GOT3 (cell line): ENCODE measurements at places on chromosomes 7 and 10.

- no peak for DNase-seq
Measured at GRCh38 chr7:11298220-11298619, 324.5 kb downstream of the PHF14 start.

DNA sequence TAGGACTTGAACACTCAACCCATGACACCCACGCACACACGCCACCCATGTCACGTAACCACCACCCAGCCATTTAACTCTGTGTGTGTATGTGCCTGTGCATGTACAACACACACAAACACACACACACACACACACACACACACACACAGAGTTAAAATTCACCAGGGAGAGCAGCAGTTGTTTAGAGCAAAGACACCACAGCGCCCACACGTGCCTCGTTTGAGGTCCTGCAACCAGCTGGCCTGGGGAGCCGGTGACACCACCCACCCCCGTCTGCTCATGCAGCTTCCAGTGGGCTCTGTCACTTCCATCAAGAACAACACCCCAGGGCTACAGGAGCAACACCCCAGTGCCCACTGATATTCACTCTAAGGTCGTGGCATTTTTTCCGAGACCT lies 97.4 kb downstream of the ELFN1 start:
- no peak for DNase-seq

DNA sequence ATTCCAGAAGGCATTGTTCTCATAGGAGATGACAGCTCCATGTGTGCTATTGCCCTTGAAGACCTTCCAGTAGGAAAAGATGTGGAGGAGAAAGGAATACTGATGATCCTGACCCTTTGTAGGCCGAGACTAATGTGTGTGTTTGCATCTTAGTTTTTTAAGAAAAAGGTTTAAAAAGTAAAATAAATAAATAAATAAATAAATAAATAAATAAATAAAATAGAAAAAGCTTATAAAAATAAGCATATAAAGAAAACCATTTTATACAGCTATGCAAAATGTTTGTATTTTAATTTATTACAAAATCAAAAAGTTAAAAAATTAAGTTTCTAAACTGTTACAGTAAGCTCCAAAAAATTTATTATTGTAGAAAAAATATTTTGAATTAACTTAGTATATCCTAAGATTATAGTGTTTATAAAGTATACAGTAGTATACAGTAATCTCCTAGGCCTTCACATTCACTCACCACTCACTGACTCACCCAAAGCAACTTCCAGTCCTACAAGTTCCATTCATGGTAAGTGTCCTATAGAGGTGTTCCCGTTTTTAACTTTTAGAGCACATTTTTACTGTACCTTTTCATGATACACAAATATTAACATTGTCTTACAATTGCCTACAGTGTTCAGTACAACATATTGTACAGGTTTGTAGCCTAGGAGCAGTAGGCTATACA lies 435.2 kb upstream of the SEMA3A start:
- DNase-seq, result no peak

- DNase-seq, result no peak
Measured at GRCh38 chr7:98771519-98771918, 98.3 kb downstream of the TMEM130 start.

DNA sequence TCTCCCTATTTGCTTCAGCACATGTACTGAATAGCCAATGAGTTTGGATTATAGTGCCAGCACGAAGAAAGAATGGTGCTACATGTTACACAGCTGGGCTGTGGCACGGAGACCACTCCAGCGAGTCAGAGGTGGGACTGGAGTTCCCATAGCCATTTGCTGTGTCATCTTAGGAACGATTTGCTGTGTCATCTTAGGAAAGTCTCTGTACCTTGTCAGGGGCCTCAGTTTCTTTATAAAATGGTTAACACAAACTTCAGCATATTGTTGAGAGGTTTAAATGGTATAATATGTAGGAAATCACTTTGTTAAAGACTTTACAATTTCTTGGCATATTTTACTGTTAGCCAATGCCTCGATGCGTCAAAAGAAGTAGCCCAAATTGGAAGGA lies 609.4 kb downstream of the LRMDA start:
- DNase-seq, result no peak

GRCh38 chr7:17326378-17326777 lies 27.9 kb downstream of the AHR start:
- DNase-seq, result no peak

DNA sequence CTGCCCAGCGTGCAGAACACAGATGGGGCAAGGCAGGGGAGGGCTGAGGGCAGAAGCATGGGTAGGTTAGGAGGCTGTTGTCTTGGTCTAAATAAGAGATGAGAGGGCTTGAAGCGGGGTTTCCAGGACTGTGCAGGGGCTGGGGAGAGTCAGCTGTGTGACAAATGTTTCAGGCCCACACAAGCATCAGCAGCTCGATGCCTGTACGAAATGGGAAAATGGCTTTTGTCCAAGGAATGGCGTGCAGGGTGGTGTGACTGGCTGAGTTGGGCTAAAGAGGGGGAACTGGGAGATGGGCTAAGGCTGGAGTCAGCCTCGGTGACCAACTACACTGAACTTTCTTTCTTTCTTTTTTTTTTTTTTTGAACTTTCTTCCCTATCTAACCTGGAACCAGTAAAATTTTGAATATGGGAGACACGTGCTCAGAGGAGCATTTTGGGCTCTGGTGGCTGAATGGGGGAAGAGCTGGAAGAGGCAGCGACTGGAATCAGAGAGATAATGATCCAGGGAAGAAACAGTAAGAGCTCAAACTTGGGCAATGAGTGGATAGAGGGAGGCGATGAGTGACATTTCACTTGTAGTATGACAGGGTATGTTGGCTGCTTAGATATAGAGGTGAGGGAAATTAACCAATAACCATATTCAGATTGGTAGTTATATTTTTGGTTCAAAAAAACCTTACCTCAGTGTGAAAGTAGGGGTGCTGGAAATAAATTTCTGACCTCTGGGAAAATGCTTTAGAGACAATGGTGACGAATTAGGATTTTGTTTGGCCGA lies 10.2 kb upstream of the EPHA1 start:
- DNase-seq, result no peak

- DNase-seq, result no peak
Measured at GRCh38 chr7:35249537-35249907, 4.4 kb downstream of the TBX20 start.

DNA sequence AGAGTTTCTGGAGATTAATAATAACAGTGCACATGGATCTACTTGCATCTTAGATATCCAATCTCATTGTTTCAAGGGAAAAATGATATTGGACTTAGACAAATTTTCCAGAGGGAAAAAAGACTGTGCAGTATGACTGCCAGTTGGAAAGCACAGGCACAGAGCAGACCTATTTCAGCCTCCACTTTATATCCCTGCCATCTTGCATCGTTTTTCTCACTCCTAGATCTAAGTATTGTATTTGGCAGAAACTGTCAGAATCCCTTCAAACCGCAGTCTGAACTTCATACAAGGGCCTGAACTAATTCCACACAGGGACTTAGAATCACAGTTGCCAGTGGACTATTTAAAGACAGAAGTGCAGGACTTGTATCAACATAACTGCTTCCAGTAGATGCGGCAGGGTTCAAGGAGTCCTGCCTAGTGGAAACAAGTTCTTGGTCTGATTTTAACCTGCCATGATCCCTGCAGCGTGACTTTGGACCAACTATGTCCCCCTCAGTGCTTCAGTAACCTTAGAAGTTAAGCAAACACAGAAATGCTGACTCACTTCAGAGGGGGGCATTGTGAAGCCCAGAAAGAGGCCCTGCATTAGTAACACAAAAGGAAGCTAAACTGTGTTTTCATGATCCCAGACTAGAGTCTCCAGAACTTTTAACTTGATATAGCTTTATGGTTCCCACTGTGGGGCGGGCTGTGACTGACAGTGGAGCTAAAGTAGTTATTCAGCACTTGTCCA lies 95.7 kb upstream of the PALS2 start:
- DNase-seq, result no peak

DNA sequence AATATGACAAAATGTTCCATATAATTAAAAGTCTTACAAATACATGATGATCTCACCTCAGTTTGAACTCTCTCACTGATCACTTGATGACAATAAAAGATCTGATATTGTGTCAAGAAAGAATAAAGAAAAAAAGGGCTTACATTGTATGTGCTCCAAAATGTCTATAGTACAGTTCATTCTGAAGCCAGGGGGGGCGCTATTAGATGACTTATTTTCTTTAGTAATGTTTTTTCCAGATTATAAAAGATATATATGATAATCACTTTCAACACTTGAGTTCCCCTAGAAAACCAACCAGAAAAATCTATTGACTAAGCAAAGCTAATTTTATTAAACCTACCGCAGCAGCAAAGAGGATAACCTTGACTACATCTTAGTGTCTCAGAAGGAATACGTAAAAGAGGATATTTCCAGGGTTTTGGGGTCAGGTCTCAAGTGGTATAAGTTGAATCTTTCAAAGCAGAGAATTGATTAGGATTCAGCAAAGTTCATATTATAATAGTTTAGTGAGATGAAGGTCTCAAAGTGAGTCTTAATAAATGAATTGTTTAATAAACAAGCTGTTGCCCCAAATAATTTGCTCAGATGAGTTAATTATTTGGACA lies 55.8 kb downstream of the PTN start:
- DNase-seq, result no peak

DNA sequence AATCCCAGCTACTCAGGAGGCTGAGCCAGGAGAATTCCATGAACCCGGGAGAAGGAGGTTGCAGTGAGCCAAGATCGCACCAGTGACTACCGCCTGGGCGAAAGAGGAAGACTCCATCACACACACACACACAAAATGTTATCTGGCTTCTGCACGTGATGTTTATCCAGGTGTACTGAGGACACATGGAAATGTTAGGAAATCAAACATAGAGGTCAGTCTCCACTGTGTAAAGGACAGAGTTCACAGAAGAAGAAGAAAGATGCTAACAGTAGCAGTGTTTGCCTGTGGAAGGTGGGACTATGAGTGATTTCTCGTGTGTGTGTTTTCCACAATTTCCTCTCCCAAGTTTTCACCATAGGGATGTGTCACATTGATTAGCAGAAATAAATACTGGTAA lies 256.9 kb downstream of the ELMO1 start:
- no peak for DNase-seq

- no peak for DNase-seq
Measured at GRCh38 chr7:95927756-95928155, 155.4 kb downstream of the DYNC1I1 start.

DNA sequence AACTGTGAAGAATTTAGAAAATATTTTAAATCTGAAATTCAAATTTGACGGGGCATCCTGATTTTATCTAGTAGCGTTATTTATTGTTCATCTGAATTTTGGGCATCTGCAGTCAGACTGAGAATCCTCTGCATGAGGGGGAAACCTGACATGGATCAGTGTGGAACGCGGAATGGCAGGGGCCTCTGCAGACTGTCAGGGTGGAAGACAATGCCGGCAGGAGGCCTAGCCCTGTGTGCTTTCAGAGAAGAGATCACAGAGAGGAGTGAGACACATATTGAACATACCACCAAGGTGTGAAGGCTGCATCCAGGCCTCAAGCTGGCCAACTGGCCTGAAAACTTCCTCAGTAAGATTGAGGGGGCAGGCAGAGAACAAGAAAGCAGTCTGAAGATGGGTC lies 921.1 kb upstream of the GHITM start:
- DNase-seq, result no peak

- no peak for DNase-seq
Measured at GRCh38 chr10:88974012-88974411, 16.6 kb upstream of the FAS start.

DNA sequence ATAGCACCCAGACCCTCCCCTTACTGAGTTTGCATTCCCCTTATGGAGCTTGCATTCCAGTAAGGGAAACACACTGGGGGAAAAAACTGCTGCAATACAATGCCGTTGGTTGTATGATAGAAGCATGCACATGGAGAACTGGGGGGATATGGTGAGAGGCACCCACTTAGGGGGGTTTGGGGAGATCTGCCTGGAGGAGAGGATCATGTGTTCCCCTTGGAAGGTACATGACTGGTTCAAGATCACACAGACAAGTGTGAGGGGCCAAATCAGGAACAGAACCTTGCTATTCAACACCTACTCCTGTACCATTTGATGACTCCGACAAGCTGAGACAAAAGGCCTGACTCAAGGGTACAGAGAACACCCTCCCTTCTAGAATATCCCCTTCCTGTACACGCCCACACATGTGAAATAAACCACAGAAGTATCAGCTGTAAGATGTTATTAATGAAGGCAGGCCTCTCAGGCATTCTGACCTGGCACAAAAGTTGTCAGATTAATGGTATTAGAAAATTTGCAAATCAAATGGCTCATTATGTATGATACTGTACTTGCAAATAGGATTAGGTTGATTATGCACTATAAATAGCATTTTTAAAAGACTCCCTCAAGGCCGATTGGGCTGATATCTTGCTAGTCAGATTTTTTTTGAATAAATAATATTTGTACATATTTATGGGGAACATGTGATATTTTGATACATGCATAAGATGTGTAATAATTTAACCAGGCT lies 122.2 kb downstream of the NPY start:
- no peak for DNase-seq

GRCh38 chr7:8601121-8601520 lies 167.7 kb downstream of the NXPH1 start:
- no peak for DNase-seq

DNA sequence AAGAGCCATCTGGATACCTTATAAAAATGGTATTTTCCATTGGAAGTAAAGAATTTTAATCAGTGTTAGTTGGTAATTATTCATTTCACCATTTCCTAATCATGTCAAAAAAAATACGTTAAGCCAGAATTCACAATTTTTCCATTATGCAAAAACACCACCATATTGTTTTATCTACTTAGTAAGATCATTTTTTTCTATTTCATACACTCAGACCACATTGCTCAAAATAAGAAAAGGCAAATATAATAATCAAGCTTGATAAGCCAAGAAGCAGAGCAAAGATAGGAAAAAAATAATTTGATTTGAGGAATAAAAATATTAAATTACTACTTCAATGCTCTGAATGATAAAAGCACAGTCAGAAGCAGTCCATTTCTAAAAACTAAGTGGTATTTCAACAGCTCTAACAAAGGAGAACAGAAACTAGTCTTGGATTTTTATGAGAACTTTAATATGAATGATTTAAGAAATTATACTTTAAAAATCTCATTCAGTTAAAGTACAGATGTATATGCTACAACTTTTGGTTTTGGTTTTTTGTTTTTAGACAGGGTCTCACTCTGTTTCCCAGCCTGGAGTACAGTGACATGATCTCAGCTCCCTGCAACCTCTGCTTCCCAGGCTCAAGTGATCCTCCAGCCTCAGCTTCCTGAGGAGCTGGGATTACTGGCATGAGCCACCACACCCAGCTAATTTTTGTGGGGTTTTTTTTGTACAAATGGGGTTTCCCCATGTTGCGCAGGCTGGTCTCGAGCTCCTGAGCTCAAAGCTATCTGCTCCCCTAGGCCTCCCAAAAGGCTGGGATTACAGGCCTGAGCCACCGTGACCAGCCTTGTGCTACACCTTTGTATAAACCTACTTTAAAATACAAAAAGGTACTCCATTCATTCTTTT lies 46.6 kb downstream of the LRRN3 start:
- no peak for DNase-seq

DNA sequence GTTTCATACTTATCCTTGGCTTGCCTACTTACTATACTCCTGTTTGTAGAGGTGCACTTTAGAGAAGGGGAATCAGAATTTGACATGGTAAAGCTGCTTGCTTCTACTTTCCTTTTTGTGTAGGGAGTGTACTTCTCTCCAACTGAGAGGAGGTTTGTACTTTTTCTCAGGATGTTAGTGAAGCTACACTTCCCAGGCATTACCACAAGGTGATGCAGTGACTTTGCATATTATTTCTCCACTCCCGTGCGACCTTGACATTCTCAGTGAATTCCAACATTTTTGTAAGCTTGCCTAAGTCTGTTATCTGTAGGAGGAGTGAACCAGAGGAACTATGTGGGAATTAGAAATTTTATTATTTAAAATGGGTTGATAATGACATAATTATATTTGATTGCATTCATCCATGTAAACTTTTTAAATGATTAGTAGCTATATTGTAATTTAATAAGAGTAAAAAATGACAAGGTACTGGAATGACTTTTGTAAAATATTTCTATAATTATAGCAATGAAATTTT lies 5.2 kb downstream of the TAX1BP1 start:
- no peak for DNase-seq
